ENCODE measurements at places on chromosomes 5 and 9.

GRCh38 chr9:136220017-136220729 is 15.2 kb upstream of the LHX3 start:
- peak; percentile 53 for DNase-seq

DNA sequence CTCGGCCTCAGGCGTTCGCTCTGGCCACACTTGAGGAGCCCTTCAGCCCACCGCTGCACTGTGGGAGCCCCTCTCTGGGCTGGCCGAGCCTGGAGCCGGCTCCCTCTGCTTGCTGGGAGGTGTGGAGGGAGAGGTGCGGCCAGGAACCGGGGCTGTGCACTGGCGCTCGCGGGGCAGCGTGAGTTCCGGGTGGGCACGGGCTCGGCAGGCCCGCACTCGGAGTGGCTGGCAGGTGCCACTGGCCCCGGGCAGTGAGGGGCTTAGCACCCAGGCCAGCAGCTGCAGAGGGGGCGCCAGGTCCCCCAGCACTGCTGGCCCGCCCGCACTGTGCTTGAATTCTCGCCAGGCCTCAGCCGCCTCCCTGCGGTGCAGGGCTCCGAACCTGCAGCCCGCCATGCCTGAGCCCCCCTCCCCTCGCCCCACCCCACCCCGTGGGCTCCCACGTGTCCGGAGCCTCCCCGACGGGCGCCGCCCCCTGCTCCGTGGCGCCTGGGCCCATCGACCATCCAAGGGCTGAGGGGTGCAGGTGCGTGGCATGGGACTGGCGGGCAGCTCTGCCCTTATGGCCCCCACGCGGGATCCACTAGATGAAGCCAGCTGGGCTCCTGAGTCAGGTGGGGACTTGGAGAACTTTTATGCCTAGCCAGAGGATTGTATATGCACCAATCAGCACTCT is 138.2 kb downstream of the PDZD2 start:
- DNase-seq, result no peak

- DNase-seq, result peak; percentile 44
Measured at GRCh38 chr9:123996731-123997421, 14.7 kb upstream of the LHX2 start.

DNA sequence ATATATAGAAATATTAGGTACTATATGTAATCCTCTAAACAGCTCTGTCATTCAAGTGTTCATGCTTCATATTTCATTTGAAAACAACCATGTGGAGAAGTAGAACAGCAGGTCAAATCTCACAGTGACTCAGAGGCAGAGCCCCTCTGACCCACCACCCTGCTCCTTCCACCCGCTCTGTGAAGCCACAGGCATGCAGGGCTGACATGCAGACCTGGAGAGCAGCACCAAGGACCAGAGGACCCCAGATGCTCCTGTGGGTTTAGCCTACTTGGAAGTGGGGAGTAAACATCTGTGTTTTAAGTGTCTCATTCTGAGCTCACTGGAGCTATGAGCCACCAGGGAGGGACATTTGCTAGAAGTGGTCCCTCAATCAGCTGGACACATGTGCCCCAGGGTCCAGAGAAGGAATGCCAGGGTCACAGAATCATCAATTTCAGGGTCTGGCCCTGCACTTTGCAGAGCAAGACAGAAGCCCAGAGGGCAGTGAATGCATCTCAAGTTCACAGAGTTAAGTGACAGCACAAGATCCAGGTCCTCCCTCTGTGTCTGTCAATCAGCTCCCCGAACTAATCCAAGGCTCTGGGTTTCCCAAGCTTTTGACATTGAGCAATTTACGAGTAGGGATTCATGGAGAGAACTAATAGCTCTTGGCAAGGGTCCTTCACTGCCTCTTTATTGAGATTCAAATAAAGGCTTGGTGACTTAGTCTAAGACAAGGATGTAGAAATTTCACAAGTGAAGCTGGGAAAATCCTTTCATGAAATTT is 441.1 kb downstream of the SEMA5A start:
- DNase-seq, result no peak

DNA sequence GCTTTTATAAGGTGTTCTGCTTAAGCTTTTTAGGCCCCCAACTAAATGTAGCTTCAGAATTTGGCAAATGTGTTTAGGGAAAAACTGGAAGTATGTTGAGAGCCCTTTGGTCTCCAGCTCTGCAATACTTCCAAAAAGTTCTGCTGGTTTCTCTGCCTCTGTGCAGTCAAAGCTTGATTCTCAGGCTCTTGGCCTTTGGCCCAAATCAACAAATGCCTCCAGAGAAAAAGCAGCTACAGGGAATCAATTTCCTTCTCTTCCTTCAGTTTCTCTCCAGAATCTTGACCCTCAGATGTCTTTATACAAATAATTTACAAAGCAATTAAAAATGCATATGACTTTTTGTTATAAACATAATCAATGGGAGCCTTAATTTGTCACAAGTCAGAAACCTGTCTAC is 235.7 kb downstream of the COMMD10 start:
- DNase-seq, result no peak

DNA sequence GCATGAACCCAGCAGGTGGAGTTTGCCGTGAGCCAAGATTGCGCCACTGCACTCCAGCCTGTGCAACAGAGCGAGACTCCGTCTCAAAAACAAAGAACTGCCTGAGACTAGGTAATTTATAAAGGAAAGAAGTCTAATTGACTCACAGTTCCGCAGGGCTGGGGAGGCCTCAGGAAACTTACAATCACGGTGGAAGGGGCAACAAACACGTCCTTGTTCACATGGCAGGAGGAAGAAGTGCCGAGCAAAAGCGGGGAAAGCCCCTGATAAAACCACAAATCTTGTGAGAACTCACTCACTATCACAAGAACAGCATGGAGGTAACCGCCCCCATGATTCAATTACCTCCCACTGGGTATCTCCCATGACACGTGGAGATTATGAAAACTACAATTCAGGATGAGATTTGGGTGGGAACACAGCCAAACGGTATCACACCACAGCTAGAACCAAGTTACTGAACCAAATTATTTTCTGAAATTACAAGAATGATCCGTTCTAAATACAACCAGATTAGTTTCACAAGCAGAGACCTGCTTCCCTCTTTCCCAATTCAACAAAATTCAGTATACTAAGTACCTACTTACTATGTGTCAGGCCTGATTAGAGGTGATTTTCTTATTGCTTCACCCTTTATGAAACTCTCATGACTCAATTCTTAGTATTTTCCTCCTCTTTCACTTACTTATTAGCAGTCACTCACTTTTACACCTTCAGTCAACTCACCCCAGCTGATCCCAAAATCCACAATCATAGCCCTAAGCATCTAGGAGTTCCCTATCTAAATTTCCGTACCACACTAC is 8.4 kb downstream of the UBTD2 start:
- peak; percentile 28 for DNase-seq

Data from mesendoderm (in vitro differentiated cells).